ENCODE measurements at places on chromosomes 6 and 20. TPM values are rescaled to one million over a fixed set of nuclear protein-coding genes. Genes with fewer than 3 reads are reported as not detected.

DNA sequence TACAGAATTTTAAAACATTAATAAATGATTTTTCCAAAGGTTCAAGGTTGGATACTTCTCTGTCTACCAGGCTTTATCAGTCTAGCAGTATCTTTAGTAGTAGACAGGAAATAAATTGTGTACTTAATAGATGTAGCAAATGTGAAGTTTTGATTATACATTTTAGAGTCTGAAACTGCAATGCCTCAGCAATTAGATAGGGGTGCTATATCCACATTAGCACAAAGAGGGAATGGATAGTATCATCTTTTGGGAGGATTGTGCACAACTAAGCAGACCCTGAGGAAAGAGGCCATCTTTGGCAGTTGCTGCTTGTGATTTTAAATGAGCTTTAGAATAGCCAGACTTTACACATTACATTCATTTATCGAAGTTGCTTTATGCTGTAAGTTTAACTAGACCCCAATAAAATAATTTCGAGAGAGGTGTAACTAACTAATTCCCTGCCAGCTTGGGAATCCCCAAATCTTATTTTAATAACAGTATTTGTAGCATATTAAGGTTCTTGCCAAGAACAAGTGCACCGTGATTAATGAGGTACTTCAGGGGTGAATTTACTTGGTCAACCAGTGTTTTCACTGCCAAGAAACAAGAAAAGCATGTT is 2.8 kb downstream of the KCNQ5 start:
- H3K27ac ChIP-seq: no peak overlapping the region
- H3K27me3 ChIP-seq: no peaks in the 10 kb centered on the region
- DNase-seq: no peak

DNA sequence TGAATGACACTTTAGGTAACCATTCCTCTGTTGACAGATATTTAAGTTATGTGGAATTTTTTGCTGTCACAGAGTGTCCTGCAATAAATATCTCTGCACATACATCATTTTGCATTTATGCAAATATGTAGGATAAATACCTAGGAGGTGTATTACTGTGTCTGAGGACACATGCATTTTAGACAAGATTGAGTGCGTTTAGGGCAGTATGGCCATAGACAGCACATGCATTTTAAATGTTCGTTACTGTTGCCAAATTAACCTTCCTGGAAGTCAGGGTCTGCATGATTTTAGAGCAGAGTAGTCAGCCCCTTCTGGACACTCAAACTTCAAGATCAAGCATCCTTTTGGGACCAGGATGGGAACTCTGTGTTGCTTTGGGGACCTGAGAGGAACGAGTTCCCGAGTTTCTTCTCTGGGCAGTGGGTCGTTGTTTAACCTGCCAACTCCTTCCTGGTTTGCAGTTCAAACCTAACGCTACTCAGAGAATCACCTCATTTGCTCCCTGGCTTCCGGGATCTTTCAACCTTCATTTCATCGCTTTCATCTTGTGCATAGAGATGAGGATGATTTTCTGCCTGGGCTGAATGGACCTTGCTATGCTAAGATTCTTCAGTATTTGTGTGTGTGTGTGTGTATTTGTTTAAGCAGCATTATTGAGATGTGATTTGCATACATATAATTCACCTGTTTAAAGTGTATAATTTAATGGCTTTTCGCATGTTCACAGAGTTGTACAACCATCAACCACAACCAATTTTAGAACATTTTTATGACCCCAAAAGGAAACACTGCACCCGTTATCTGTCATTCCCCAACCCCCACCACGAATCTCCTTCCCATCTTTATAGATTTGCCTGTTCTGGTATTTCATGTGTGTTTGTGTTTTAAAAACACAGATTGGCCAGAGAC is 9.8 kb downstream of the BCAS4 start:
- peak overlapping the region; percentile 45 for H3K27ac ChIP-seq
- H3K4me3 ChIP-seq: no peak overlapping the region
- H3K36me3 ChIP-seq: no peaks in the 10 kb centered on the region

DNA sequence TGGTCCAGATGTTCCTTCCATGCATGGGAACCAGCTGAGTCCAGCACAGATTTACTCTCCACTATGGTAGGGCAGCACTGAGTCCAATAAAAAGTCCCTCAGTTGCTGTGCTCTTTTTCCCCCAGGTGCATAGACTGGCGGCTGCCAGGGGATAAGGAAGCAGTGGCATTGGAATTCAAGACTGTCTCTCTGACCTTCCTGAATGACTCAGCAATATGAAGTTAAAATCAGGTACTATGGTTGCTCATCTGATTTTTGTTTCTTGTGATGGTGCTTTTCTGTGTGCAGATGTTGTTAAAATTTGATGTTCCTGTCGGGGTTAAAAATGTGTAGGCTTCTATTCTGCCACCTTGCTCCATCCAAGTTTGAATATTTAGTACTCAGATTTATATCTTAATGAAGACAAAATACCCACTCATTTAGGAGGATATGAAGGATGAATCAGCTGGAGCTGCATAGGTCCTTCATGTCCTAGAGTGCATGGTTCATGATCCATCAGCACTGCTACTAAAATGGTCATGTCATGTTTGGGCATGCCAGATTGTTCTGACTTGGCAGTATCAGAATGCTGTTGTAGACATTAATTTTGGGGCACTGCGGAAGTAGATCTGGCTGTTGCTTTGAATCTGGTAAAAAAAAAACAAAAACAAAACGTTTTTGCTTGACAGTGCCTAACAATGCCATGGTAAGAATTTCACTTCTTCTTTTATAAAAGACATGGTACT is 321.2 kb upstream of the MAP3K7 start:
- no peak overlapping the region for H3K27ac ChIP-seq
- H3K4me1 ChIP-seq: no peaks in the 10 kb centered on the region
- no peaks in the 10 kb centered on the region for H3K36me3 ChIP-seq
- no peak overlapping the region for H3K4me3 ChIP-seq
- H3K27me3 ChIP-seq: no peaks in the 10 kb centered on the region

- H3K36me3 ChIP-seq: peaks cover 64% of the 10 kb centered on the region
- H3K27me3 ChIP-seq: no peaks in the 10 kb centered on the region
- H3K27ac ChIP-seq: no peak overlapping the region
- no peaks in the 10 kb centered on the region for H3K4me1 ChIP-seq
- DNase-seq: no peak
Observed at GRCh38 chr6:35613762-35614161, 75.0 kb downstream of the FKBP5 start.

DNA sequence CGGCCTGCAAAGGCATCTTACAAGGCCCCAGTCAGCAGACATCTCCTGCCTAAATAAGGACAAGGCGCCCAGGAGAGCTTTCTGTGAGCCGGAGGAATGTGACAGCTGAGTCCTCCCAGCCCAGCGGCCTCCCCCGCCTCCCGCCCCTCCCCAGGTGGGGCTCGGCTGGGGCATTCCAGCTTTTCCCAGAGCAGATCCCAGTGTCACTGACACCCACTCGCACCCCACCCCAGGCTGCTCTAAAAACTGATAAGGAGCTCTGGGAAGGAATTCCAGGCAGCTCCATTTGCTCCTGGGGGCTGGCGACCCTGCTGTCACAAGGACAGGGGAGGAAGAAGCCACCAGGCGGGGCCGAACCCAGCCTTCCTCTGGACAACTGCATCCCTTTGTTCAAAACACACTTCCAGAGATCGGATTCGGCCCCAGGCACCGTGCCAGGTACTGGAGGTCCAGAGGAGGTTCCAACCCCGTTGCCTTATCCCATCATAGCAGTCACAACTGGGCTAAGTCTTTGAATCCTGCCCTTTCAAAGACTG is 49.7 kb downstream of the JPH2 start:
- peaks cover 30% of the 10 kb centered on the region for H3K4me1 ChIP-seq
- H3K4me3 ChIP-seq: peak overlapping the region; percentile 28
- peak; percentile 79 for DNase-seq
- H3K27me3 ChIP-seq: no peaks in the 10 kb centered on the region
- peak overlapping the region; percentile 92 for H3K27ac ChIP-seq

DNA sequence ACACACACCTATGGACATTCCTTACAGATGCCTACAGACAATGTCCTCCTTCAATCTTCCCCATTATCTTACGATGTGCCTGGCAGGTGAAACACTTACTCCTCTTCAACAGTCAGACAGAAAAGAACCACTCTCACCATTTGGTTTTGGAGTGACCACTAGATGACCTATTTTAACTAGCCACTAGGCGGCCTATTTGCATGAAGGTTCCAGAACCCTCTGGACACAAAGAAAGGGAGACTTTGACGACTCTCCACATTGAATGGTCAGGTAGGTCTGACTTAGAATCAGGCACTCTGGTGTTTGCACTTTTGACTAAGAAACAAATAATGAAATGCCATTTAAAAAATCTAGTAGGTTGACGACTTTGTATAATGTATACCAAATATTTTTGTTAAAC is 42.0 kb downstream of the PNLDC1 start:
- H3K4me3 ChIP-seq: no peak overlapping the region
- H3K4me1 ChIP-seq: no peaks in the 10 kb centered on the region
- H3K27ac ChIP-seq: no peak overlapping the region
- no peaks in the 10 kb centered on the region for H3K27me3 ChIP-seq
- no peak for DNase-seq

GRCh38 chr20:22389836-22390542 is 194.4 kb downstream of the FOXA2 start:
- no peaks in the 10 kb centered on the region for H3K4me1 ChIP-seq
- no peaks in the 10 kb centered on the region for H3K36me3 ChIP-seq
- no peaks in the 10 kb centered on the region for H3K27me3 ChIP-seq
- H3K27ac ChIP-seq: no peak overlapping the region
- no peak for DNase-seq

VWA7 gene
- not detected for total RNA-seq

BMP7 gene
- not detected for total RNA-seq

DNA sequence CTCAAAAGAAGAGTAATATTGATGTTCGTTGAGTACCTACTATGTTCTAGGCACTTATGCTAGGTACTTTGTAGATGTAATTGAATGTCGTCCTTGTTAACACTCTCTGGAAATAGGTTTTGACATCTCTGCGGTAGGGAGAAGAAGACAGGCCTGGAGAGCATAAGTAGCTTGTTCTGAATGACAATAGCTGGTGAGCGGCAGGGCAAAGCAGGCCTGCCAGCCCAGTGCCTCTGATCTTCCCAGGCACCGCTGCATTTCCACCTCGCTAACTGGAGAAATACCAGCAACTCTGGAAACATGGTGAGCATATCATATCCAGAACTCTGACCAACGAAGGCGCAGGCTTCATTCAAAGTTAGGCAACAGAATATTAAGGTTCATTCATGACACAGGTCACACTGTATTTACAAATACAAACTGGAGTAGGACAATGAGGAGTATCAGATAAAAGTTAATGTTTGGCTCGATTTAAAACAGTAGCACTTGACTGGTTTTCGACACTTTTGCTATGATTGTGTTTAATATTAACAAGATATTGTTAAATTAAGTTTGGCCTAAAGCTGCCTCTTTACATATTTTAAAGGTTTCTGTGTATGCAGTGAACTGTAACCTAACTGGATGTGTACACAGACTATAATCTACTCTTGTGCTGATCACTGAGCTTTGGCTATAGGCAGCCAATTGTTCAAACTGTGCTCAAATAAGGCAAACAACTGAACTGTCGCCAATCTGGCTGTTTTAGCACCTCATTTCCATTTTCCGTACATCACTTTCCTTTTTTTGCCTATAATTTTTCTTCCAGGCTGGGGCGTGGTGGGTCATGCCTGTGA is 54.1 kb downstream of the PPP1R3G start:
- no peak overlapping the region for H3K27ac ChIP-seq
- no peak overlapping the region for H3K4me3 ChIP-seq

DNA sequence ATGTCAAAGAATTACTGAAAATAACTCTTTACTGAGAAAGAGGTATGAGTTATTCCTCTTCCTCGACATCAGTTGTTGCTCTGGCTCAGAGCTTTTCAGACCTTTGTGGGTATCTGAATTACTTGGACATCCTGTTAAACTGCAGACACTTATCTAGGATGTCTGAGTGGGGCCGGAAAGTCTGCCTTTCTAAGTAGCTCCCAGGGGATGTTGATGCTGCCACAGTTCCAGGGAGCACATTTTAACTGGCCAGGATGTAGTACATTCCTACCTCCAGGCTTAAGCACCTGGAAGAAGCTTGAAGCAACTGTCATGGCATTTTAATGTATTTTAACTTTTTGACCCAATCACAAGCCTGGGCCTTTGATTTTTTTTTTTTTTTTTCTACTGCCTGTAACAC is 265.8 kb upstream of the PLCB4 start:
- H3K36me3 ChIP-seq: no peaks in the 10 kb centered on the region
- no peaks in the 10 kb centered on the region for H3K4me1 ChIP-seq
- no peak overlapping the region for H3K4me3 ChIP-seq
- no peaks in the 10 kb centered on the region for H3K27me3 ChIP-seq
- no peak for DNase-seq

HLA-DQB2 gene
- 0.53 TPM for total RNA-seq

- H3K4me1 ChIP-seq: no peaks in the 10 kb centered on the region
- DNase-seq: no peak
- peaks cover 80% of the 10 kb centered on the region for H3K36me3 ChIP-seq
- no peak overlapping the region for H3K27ac ChIP-seq
- no peaks in the 10 kb centered on the region for H3K27me3 ChIP-seq
Observed at GRCh38 chr20:3863317-3863716, 16.7 kb downstream of the MAVS start.

GJA10 gene
- not detected for total RNA-seq

DNA sequence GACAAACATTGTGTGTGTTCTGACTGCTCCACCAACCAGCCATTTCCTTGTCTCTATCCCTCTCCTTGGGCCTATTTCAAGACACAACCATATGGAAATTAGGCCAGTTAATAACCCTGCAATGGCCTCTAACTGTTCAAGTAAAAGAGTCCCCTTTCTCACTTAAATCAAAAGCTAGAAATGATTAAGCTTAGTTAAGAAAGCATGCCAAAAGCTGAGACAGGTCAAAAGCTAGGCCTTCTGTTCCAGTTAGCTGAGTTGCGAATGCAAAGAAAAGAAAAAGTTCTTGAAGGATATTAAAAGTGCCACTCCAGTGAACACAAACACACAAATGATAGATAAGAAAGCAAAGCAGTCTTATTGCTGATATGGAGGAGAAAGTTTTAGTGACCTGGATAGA is 22.5 kb downstream of the SERINC1 start:
- H3K36me3 ChIP-seq: peaks cover 70% of the 10 kb centered on the region
- DNase-seq: no peak
- H3K27ac ChIP-seq: no peak overlapping the region

PSMB1 gene
- 120 TPM for total RNA-seq

- no peak for DNase-seq
- H3K4me3 ChIP-seq: no peak overlapping the region
- H3K36me3 ChIP-seq: no peaks in the 10 kb centered on the region
Observed at GRCh38 chr20:31908016-31908415, 37.6 kb downstream of the TTLL9 start.

DNA sequence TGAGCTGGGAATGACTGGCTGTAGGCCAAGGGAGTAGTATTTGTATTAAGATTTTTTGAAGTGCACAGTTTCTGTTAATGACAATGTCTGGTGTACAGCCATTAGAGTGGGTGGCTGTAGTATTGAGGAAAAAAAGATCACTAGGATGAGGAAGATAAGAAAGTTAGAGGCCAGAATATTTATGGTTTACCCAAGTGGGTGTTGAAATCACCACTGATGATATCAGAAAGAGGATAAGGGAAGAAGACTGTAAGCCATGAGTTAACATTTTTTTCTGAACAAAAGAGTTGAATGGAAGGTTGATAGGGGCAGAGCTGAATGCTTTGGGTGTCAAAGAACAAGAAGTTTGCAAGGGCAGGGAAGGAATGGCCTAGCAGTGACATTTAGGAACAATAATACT is 104.7 kb downstream of the PRDM13 start:
- H3K4me1 ChIP-seq: no peaks in the 10 kb centered on the region
- no peak overlapping the region for H3K4me3 ChIP-seq
- no peak overlapping the region for H3K27ac ChIP-seq

Measured in ascending aorta (tissue), 2 donors.